ENCODE measurements at places on chromosomes 16 and 17.

DNA sequence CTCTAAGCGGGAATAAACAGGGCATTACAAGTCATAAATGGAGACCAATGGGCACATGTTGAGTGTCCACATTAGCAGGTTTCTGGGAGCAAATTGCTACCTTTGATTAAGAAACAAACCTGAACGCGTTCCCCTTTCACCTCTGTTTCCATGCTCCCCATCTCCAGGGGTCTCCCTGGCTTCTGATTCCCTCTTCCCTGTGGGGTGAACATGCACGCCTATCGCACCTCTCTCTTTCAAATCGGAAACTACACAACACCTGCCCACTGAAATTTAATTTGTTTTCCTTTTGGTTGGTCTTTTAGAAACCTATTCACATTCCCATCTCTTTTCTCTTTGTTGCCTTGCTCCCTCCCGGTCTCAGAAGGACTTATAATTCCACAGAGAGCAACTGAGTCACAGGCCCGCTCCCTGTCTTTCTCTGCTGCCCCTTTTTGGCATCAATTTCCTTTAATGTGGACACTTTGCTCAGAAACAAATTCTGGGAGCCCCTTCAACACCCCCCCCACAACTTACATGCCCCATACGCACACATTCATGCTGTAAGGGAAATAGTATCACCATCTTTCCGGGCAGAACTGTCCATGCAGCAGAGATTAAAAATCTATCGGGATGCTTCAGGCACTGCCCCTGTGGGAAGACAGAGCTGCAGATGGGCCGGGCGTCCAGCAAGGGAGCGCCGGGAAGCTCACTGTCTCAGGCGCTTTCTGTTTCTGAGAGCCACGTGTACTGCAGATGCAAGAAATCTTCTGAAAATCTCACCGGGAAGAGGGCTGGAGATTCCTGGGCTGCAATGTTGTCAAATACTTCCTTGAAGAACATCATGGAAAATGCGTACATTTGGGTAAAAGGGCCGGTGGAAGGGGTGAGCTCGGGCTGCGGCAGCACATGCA is 7.2 kb upstream of the FOXF1 start:
- no peak for DNase-seq

- DNase-seq: no peak
Observed at GRCh38 chr17:82815790-82816305, 24.0 kb downstream of the ZNF750 start.

DNA sequence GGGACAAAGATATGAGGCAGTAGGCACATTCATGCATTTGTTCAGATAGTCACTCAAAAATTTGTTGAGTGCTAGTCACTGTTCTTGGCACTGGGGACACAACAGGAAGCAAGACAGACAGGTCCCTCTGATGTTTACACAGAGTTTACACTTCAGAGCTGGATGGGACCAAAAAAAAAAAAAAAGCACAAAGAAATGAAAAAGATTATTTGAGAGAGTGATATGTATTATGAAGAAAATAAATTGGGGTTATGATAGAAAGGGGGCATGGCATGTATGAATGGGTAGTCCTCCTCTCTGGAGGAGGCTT is 3.5 kb upstream of the YPEL2 start:
- DNase-seq: no peak

- DNase-seq: no peak
Observed at GRCh38 chr17:75695830-75696271, 25.4 kb upstream of the ITGB4 start.

DNA sequence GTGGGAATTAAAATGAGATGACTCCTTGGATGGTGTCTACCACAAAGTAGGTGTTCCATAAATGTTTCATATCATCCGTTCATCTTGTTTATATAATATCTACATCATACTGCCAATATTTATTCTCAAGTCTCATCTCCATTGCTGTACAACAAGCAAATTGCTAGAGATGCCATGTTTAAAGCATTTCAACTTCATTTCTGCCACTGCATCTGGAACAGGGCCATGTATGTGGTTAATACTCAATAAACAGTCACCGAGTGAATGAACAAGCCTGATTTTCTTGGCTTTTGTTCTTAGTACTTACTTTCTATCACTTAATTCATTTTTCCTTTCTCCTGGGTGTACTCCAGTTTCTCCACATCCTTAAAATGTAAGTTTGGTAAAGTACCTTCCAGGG is 107.6 kb downstream of the KCNJ2 start:
- no peak for DNase-seq

DNA sequence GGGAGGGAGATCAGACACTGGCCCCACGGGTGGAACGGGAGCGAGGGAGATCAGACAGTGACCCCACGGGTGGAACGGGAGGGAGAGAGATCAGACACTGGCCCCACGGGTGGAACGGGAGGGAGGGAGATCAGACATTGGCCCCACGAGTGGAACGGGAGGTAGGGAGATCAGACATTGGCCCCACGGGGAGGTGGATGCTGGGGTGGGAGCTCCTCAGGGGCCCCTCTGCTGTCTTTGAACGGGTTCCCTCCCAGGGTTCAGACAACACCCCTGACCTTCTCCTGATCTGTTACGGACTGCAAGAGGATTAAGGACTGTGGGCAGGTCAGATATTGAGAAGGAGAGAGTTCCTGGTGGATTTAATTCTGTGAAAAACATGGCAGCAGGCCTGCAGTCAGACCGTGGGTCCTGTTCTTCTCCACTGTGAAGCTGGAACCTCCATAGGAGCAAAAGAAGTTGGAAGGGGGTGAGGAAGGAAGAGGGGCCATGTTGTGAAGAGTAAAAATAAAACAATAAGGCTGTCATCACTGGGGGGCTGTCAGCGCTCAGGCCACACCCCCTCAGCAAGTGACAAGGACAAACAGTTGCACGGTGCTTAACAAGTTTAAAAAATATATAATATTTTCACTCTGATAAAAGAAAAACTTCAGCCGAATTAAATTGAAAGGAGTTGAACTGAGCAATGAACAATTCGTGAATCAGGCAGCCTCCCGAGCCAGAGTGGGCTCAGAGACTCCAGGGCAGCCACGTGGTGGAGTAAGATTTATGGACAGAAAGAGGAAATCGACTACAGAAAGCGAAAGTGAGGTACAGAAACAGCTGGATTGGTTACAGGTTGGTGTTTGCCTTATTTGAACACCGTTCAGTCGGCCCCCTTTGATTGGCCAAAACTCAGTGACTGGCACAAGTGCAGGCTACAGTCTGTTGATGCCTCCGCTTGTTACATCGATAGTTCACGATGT is 348.7 kb upstream of the TNRC6C start:
- DNase-seq: peak; percentile 83

DNA sequence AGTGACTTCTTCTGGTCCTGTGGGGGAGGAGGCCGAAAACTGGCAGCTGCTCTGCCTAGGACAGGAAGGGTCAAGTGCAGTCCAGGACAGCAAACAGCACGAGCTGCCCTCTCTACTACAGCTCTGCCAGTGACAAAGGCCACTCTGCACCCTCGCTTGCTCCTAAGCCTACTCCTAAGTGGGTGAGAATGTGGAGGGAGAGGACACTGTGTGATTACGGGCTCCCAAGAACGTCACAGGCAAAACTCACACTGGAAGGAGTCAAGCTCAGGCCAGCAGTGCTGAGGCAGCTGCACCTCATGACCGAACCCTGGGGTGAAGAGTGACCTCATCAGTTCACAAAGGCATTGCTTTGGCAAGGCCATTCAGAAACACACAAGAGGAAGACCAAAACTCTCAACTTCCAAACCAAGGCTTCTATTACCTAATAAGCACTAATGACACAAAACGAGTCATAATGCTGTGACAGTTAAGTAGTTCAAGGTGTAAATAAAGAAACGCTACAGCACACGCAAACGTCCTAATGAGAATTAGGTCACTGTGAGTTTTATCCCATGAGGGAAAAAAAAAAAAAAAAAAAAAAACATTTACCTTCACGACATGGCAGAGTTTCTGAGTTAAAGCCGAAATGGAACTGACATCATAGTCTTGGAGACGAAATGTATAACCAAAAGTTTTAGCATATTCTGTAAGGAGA is 35.1 kb downstream of the MARF1 start:
- DNase-seq: no peak

DNA sequence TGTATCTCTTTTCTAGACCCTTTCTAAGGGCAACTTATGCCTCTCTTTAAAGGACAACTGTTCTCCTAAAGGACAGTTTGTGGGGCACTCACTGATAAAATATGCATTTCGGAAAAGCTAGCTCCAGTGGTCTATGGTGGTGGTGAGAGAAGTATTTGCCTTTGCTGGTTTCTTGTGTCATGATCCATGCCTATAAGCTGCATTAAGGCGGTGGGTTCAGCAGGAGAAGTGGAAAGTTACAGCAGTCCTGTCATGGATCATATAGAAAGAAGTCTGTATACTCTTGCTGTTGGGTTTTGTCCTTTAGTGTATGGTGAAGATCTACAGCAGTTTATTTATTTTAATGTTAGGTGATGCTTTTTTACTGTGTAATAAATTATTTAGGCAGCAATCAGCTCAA is 563.9 kb upstream of the PSMD7 start:
- DNase-seq: no peak

DNA sequence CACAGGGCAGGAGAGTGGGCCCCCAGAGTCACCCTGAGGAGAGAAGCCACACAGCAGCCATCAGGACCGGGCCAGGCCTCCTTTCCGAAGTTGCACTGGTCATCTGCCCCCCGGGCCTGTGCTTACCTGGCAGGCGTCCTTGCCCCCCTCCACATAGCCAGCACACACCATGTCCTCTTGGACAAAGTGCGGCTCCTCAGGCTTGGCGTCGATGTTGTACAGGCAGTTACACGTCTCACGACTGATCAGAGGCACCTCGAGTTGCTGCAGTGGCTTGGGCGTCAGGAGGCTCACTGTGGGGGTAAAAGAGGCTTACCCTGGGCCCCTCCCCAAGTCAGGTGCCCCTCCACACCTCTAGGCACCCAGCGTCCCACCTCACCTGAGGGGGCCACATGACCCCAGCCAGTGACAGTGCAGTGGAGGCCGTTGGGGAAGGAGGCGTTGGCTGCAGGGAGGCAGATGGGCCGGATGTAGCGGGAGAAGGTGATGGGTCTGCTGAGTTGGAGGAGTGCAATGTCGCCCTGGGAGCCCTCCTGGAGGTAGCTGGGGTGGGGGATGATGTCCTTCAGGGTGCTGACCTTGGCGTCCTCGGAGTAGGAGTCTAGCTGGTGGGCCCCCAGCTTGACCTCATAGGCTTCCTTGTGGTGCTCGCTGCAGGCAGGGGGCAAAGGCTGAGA is 3.1 kb downstream of the PRSS8 start:
- DNase-seq: no peak
